T-helper 1 cell treated with Interleukin-12 subunit alpha and Interleukin-12 subunit beta and Interleukin-4 antibody, amounts not matched to agents 30 ng/mL and 1 ng/mL, for 36 hours (primary cell): ENCODE measurements at places on chromosomes 4 and X. TPM values are rescaled to one million over a fixed set of nuclear protein-coding genes. Genes with fewer than 3 reads are reported as not detected.

Gene SPANXB1
- not detected in 2 replicates for total RNA-seq

Gene PRSS12
- total RNA-seq: not detected in 2 replicates

Gene ART3
- total RNA-seq: not detected in 2 replicates

Gene OCIAD2
- total RNA-seq: 102 and 116 TPM in 2 replicates

Gene POLN
- 7.6 and 9.4 TPM in 2 replicates for total RNA-seq

Gene GLRA2
- not detected in 2 replicates for total RNA-seq

Gene BCLAF3
- total RNA-seq: 7.7 and 8.7 TPM in 2 replicates

Gene ZNF157
- 0.15 and 0.20 TPM in 2 replicates for total RNA-seq

Gene APOO
- total RNA-seq: 19.2 and 19.8 TPM in 2 replicates

Gene ITIH6
- not detected in 2 replicates for total RNA-seq

Gene MGAT4D
- not detected in 2 replicates for total RNA-seq
